Suprapubic skin (tissue), 4 donors: ENCODE measurements at places on chromosomes 1 and 21.

DNA sequence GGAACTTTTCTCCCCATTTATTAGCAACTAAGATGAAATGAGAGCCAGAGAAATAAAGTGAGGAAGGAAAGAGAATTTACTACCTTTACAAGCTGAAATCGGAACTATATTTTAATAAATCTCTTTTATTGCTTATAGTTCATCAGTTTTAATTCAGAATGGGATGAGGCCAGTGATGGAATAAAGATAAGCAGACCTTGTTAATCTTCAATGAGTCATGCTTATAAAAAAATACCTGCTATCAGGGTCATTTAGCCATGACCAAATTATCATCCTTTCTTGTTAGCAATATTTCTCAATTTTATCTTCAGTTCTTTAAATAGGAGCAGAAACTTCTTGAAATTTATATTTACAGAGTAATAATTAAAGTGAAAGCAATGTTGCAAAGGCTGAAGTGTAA is 26.1 kb downstream of the RGS4 start:
- DNase-seq: no peak

DNA sequence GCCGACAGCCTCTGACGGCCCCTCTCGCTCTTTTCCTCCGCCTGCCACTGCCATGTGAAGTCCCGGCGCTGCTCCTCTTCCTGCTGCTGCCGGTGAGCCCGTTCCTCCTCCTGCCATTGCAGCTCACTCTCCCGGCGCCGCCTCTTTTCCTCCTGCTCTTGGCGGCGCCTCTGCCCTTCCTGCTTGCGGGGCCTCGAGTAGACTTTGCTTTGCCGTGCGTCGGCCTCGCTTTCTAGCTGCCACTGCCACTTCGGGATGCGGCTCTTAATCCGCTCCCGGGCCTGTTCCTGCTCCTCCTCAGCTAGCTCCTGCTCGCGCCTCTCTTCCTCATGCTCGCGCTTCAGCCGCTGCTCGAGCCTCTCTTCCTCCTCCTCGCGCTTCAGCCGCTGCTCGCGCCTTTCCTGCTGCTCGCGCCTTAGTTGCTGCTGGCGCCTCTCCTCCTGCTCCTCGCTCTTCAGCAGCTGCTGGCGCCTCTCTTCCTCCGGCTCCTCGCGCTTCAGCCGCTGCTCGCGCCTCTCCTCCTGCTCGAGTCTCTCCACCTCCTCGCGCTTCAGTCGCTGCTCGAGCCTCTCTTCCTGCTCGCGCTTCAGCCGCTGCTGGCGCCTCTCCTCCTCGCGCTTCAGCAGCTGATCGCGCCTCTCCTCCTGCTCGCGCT is 4.3 kb downstream of the TCHH start:
- DNase-seq: peak; percentile 61

- DNase-seq: no peak
Observed at GRCh38 chr1:116161877-116162390, 50.7 kb downstream of the MAB21L3 start.

- DNase-seq: no peak
Observed at GRCh38 chr1:32724678-32725614, 22.4 kb upstream of the SYNC start.

DNA sequence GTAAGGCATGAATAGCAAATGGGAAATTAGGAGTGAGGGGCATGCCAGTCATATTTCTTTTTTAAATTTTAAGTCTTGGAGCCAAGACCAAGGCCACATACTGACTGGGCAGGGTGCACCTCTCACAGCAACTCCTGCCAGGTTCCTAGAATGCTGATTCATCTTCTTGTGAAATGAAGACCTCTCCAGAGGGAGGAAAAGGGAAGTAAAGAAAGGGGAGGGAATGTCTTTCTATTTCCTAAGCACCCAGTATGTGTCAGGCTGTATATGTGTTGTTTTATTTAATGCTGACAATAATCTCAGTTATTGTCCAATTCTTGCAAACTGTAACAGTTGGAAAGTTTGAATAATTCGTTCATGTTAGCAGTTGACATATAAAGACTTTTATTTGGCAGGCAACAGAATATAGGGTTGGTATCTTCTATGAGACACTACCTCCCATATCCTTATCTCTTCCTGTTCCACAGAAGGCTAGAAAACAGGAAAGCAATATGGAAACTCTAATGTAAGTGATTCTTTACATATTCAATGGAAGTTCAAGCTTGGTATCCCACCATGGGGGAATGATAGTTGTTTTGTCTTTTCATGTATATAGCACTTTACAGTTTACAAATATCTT is 259.1 kb upstream of the USP24 start:
- DNase-seq: no peak

GRCh38 chr1:45677751-45678245 is 8.5 kb downstream of the GPBP1L1 start:
- no peak for DNase-seq

- no peak for DNase-seq
Observed at GRCh38 chr1:81666586-81666985, 134.1 kb upstream of the ADGRL2 start.

DNA sequence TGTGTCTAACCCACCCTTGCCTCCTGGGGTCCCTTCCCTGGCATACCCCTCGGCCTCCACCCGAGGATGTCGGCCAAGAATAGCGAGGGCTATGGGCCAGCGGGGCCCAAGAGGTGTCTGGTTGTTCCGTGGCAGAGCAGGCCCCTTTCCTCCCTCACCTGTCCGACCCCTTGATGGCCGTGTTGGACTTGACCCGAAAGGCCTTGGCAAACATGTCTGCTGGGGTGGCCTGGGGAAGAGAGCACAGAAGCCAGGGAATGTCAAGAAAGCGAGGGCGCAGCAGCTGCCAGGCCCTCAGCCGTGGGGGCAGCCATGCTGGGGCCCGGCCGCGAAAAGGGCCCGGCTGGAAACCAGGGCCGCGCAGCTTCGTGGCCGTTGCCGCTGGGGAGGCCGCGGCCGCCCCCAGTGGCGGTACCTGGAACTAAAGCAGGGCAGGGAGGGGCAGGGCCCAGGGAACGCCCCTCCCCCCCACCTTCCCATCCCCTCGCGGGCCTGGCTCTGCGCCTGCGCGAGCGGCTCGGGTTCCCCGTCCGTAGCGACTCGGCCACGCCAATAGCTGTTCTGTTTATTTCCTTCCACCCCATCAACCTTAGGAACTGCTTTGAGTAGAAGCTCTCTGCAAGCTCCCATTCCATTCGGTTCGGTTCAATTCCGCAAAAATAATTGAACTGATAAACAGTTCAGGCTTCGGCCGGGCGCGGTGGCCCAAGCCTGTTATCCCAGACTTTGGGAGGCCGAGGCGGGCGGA is at the start of gene EIF2D:
Gene EIF2D, minus strand, starts transcription at position 337 of the 748 bp plus-strand sequence. Its CDS starts 123 bp downstream, at position 214.
- DNase-seq: peak; percentile 95

DNA sequence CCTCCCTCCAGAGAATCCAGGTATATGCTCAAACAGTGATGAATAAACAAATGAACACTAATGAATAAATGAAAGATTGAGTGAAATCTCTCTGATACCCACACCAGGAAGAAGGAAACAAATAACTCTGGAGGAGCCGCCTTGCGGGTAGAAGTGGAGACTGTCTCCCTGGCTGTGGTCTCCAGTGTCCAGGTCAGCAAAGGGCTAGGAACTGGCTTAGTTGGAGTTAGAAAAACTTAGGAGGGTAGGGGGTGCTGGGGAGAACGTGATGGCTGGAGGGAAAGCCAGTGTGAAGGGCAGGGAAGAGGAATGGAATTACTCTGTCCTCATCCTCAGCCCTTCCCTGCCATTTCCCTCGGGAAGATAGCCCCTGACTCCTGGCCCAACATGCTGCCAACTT is 537 bp downstream of the RHBDL2 start:
- DNase-seq: no peak

GRCh38 chr1:196098000-196098399 is 510.2 kb downstream of the KCNT2 start:
- DNase-seq: no peak

- DNase-seq: no peak
Observed at GRCh38 chr1:19354531-19354981, 42.4 kb downstream of the SLC66A1 start.

DNA sequence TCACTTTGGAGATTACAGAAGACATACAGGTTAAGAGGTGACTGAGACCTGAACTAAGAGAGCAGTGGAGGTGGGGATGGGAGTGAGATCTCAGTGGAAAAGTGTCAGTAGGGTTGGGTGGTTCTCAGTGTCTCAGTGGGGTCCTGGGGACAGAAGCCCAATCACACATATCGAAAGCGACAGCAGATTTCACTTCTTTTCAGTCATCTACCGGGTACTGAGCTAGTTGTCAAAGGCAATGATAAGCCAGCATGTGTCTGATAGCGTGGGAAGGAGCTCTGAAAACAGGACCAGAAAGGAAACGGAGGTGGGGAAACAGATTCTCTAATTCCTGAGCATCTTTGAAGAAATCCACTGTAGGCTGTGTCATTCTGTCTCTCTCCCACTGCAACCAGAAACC is 59.5 kb downstream of the RHOU start:
- DNase-seq: no peak

DNA sequence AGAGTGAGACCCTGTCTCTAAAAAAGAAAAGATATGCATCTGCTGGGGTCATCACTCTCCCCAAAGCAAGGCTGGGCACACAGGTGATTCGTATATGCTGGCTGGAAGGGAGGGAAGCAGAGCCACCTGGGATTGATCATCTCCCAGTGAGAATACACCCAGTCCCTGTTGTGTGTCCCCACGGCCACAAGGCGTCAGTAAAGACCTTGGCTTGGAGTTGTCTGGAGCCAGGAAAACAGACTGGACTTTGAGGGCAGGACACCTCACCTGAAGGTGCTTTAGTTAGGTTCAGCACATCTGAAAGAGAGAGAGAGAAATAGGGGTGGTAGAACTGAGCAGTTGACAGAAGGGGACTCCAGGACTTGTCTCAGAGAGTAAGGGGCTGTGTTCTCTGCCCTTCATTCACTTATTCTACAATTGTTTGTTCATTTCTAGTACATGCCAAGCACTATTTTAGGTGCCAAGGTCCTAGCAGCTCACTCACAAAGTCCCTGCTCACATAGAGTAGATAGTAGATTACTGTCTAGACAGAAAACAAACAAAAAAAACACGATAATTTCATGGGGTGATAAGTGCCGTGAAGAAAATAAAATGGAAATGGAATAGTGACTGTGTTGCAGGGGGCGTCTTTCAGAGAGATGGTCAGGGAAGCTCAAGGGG is 13.5 kb downstream of the CITED4 start:
- DNase-seq: no peak

DNA sequence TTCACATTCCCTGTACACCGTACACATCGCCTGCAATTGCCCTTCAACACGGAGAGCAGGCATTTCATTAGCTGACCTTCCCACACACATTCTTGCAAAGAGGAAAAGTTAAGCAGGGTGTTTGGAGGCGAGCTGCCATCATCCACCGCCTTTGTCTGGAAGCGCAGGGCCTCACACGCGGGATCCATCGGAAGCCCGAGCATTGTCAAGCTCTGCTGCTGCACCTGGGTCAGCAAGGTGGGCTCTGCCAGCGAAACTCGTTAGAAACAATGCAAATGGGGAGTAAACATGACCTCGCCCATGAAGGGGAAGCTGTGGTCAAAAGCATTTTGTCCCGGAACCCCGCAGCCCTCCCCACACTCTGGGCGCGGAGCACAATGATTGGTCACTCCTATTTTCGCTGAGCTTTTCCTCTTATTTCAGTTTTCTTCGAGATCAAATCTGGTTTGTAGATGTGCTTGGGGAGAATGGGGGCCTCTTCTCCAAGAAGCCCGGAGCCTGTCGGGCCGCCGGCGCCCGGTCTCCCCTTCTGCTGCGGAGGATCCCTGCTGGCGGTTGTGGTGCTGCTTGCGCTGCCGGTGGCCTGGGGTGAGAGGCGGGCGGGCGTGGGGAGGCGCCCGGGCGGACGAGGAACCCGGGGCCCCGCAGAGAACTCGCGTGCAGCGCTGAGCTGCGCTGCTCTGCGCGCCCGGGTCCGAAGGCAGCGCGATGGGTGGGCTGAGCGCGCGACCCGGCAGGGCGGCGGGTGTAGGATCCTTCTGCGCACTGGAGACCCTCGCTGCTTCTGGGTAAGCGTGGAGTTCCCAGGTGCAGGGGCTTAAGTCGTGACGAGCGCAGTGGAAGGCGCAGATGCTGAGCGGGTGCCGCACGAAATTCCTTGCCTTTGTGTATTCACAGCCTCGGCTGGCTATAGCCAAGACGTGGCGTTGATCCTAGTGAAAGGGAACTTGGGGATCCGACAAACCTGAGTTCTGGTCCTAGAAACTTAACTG is at the start of gene CR1:
Gene CR1, plus strand, starts transcription at position 357 of the 992 bp plus-strand sequence. Its CDS starts 111 bp downstream, at position 468.
- DNase-seq: no peak

- no peak for DNase-seq
Observed at GRCh38 chr21:28423521-28424190, 569.0 kb downstream of the LTN1 start.

GRCh38 chr1:225877580-225877979 is 4.6 kb downstream of the TMEM63A start:
- DNase-seq: no peak

DNA sequence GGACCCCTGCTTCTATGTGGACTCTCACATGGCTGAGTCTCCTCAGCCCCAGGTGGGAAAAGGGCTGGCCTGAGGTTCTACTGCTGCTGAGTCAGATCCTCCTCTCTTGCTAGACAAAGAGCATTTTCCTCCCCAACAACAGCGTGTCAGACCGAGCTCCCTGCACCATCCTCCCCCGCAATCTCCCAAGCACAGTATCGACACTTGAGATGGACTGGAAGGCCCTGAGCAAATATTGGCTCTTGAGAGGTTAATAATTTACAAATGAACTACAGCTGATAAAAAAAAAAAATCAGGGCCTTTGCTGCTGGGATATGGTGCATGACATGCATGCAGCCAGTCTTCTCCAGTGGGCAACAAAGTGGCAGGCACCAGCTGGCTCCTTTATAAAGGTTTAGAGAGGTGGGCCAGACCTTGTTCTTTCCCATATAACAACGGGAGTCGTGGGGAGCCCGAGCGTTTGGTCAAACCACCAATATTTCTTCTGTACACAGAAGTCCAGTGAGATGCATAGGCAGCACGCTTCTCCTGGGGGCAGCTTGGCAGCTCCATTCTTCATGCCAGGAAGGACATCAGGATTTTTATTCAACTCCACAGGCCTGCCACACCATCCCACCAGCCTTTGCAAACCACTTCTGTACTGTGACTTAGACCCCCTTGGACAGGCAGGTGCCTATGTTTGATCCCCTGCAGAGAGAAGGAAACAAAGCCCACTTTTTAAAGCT is 55.4 kb upstream of the CAMK1G start:
- no peak for DNase-seq

- no peak for DNase-seq
Observed at GRCh38 chr1:15347182-15347581, 62.5 kb upstream of the EFHD2 start.

- no peak for DNase-seq
Observed at GRCh38 chr1:154682254-154682653, 74.3 kb upstream of the ADAR start.

- DNase-seq: no peak
Observed at GRCh38 chr1:38052750-38053415, 6.3 kb upstream of the POU3F1 start.

GRCh38 chr1:166488327-166488726 is 321.5 kb upstream of the FAM78B start:
- no peak for DNase-seq

DNA sequence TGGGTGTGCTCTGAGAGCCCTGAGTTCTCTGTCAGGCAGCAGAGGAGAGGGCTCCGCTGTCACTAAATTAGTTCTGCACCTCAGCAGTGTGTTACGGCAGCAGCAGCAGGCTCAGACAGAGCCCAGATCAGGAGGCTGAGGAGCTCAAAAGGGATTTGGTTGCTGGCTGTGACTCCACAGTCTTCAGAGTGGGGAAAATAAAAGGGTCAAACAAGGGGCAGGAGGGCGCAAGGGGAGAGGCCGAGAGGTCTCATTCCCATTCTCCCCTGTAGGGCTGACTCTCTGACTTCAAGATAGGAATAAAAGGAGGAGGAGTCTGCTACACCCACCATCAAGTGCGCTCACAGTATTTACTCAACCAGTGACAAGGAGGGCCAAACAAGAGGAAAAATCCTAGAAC is 9.2 kb upstream of the SLC45A3 start:
- peak; percentile 12 for DNase-seq
